ENCODE measurements at places on chromosomes 5 and 9. TPM values are rescaled to one million over a fixed set of nuclear protein-coding genes. Genes with fewer than 3 reads are reported as not detected.

APC gene
- 57.5 TPM for total RNA-seq

PCDHGA5 gene
- total RNA-seq = 0.07 TPM

CER1 gene
- not detected for total RNA-seq

CTNND2 gene
- total RNA-seq = not detected

MZB1 gene
- not detected for total RNA-seq

PCDHA3 gene
- total RNA-seq = not detected

GFI1B gene
- total RNA-seq = not detected

DNA sequence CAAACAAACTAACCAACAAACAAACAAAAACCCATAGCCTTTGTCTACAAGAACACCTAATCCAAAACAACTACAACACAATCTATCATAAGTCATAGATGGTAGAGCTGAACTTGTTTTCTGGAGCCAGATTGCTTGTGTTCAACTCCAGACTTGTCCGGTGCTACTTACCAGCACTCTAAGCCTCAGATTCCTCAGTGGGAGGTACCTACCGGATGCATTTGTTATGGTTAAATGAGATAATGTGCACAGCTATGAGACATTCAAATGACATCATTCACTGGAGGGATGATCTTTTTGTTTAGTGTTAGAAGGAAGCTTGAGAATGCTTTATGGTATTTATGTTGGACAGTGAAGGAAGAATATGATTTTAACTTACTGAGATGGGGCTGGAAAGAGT lies 592.9 kb upstream of the C9orf72 start:
- no peak for DNase-seq

DNA sequence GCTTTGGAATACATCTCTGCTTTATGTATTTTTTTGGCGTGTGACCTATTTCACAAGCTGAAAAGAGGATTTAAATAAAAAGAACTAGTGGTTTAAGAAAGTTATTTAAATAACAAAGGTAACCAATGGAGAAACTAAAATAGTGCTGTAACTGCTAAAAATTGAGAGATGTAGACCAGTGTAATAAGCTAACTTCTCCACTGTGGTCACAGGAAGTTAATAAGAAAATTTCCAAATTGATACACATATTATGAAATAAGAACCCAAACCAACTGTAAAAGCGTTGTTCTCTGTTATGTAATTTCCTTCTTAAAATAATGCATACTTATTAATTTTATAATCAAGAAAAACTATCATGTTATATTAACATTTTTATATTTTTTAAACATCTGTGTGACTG lies 29.1 kb upstream of the ZFAND5 start:
- no peak for DNase-seq

DNA sequence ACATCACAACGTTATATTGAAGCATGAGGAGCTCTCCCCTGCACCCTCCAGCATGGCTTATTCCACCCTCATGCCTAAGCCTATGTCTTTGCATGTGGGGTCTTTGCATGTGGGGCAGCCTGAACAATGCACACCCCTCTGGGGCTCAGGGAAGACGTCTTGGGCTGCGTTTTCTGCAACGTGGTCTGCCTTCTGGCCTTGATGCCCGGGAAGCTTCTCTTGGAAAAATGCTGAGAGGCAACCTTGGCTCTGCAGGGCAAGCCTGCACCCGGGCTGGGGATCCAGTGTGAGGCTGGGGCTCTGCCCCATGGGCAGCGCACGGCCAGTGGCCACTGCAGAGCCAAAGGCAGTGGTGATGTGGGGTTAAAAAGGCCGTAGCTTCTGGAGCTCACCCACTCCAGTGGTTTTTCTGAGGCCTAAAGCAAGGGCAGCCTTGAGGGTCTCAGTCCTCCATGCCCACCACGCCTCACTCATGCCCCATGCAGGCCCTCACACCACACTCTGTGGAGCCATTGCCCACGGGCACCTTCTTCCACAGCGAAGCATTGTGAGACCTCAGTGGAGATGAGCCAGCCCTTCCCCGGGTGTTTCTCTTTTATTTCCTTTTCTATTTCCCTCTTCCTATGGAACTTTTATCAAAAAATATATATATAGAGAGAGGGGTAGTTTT lies 112.2 kb downstream of the MRPL36 start:
- DNase-seq = no peak

GRCh38 chr5:126094991-126095390 lies 328.2 kb upstream of the GRAMD2B start:
- DNase-seq = no peak

DNA sequence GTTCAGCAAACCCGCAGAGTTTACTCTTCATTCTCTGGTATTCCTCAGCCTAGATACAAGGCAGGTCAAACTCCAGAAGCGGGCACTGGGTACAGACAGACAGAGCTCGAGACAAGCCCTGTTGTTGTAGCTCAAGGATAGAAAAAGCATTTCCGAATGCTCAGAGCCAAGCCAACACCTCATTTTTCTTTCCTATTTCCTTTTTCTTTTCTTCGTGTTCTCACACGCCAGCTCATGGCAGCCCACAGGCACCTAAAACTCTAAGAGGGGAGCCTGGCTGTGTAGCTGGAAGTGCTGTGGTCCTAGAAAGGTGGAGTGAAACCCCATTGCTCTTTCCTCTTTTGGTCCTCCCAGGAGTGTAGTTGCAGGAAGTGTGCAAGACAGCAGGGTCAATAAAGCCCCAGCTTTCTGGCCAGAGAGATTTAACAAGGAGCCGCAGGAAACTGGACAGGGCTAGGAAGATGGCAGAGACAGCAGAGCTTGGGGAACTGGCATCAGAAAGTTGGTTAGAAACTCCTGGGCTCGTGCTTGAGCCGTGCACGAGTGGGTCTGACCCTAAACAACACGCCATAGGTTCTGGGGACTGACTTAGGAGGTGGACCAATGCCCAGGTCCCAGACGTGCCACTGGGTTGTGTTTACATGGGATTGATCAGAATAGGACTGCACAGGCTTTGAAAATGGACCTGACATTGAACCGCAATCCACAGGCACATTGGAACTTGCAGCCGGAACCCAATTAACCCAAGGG lies 41.6 kb downstream of the ADAMTS2 start:
- peak; percentile 2 for DNase-seq

GRCh38 chr5:124274949-124275348 lies 471.5 kb downstream of the ZNF608 start:
- DNase-seq = no peak

- no peak for DNase-seq
Observed at GRCh38 chr5:98099448-98100105, 673.9 kb upstream of the RGMB start.

GRCh38 chr9:84718476-84718875 lies 48.9 kb downstream of the NTRK2 start:
- no peak for DNase-seq

GRCh38 chr5:36658038-36658756 lies 51.8 kb downstream of the SLC1A3 start:
- DNase-seq = no peak
